Skeletal muscle cell (primary cell): ENCODE measurements at places on chromosomes 12 and 14.

- no peak for DNase-seq
Measured at GRCh38 chr14:69260190-69260860, 367 bp downstream of the GALNT16 start.

GRCh38 chr14:61662437-61663311 is 32.6 kb upstream of the HIF1A start:
- DNase-seq = no peak

DNA sequence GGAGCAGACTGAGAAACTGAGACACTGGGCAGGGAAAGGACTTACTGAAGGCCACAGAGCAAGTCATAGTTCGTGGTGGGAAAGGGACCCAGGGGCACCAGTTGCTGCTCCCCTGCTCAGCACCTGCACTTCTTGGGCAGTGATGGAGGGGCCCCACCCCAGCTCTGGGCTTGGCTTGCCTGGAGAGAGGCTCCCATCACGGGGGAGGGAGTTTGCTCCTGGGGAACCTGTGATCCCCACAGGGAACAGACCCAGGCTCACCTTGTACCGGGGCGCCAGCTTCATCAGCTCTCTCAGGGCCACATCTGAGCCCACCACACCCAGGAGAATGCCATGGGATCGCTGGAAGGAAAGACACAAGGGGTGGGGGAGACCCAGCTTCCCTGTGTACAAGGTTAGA is 39.8 kb downstream of the CACNA2D4 start:
- no peak for DNase-seq

- no peak for DNase-seq
Measured at GRCh38 chr14:63362389-63362819, 43.7 kb upstream of the GPHB5 start.

DNA sequence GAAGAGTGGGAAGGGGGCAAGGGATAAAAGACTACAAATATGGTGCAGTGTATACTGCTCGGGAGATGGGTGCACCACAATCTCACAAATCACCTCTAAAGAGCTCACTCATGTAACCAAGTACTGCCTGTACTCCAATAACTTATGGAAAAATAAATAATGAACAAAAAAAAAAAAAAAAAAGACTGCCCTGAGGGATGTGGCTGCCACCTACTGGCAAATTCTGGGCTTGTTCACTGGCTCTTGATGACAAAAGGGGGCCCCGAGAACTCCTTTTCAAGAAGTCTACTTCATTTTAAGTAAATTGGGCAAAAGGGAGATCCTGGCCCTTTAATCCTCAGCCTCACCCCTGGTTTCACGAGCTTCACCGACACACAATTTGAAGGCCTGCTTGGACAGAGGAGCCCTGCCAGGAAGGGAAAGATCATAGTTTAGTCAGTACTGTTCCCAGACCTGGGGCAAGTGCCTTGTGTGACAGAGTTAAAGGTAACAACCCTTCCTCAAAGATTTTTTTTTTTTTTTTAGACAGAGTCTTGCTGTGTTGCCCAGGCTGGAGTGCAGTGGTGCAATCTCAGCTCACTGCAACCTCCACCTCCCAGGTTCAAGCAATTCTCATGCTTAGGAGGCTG is 26.1 kb upstream of the STAC3 start:
- no peak for DNase-seq

DNA sequence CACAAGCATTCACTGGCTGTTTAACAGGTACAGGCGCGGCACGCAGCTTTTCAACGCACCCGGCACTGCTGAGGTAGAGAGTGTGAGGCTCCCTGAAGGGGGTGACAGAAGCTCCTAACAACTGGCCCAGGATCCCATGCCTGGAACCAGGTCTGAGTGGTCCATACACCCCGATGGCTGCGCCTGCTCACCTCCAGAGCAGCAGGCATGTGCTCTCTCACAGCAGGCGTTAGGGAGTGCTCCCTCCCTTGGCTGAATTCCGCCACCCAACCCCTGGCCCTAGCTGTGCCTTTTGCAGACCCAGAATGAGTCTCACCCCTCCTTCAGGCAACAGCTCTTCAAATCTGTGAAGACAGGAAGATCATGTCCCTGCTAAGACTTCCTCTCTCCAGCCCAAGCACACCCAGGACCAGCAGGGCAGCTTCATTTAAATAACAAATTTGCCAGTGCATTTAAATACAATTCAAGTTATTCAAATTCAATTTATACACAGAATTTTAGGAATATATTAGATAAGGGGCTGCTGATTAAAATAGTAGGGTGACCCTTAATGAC is 86.0 kb downstream of the SETD3 start:
- DNase-seq = no peak

DNA sequence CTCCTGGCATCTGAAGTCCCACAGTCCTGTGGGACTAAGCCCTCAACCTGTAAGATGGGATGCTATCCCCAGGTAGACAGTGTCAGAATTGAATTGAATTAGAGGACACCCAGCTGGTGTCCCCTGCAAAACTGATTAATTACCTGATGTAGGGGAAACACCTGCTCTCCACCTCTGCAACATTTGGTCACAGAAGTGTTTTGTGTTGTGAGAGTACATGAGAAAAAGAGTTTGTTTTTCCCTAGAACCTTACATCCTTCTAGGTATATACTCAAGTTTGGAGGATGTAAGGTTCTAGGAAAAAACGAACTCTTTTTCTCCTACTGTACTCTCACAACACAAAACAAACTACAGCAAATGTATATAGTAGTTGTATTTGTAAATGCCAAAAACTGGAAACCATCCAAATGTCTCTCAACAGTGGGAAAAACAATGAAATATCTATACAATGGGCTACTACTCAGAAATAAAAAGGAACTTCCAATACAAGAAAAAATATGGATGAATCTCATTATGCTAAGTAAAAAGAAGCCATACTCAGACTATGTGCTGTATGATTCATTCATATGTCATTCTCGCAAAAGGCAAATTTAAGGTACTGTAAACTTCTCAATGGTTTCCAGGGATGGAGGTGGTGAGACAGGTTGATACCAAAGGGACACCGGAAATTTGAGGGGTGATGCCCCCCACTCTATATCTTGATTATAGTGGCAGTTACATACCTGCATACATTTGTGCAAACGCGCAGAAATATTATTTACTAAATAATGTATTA is 160.7 kb downstream of the MED13L start:
- no peak for DNase-seq

DNA sequence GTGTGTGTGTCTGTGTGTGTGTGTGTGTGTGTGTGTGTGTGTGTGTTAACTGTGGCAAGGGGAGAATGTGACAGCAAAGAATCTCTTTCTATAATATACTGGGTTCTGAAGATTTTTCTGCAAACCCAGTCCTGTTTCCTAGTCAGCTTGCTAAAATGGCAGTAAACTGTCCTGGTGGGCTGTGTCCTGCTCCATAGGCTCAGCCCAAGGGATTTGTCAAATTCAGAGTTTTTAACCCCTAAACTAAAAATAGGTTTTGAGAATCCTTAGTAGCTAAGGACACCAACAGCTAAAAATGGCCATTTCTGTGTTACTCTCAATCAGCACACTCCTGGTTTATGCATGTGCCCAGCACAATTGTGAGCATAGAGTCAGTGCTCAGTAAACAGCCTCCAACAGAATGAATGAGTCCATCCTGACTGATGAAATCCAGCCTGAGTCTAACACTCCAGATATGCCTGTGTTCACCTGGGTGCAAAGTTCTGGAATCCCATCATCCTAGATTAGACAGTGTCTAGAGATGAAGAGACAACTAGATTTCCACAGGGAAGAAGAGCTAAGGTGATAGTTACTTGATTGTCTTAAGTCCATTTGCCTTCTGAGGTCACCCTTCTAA is 192.6 kb downstream of the TTC6 start:
- no peak for DNase-seq

GRCh38 chr14:63204407-63205043 is at the start of gene RHOJ:
Gene RHOJ, plus strand, starts transcription at chr14:63204443. Its CDS starts 427 bp downstream, at chr14:63204870.
- no peak for DNase-seq

DNA sequence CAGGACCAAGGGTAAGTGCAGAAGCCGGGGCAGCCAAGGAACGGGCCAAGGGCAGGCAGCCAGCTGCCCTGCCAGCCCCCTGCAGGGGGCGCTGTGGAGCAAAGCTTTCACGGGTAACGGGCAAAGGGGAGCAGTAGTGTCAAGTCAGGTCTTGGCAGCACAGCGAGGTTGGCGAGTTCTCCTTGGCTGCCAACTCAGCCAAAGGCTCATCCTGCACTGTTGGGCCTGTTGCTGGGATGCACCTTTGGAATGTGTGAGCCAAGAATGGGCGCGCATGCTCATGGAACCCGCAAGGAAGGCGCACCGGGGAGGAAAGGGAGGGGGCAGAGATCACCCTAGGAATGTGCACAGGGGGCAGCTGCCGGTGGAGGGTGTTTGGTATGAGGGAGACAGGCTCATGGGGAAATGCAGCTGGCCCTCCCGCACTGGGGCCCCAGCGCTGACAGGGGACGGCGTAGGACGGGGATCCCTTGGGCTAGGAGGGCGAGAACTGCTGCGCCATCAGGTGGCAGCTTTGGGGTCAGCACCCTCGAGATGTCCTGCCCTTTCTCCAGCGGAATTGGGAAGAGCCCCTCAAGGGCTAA is 138.0 kb downstream of the ASCL4 start:
- DNase-seq = no peak

GRCh38 chr12:54040648-54041047 is 7.8 kb downstream of the HOXC5 start:
- no peak for DNase-seq

- no peak for DNase-seq
Measured at GRCh38 chr12:110591451-110592051, 8.4 kb upstream of the PPTC7 start.

DNA sequence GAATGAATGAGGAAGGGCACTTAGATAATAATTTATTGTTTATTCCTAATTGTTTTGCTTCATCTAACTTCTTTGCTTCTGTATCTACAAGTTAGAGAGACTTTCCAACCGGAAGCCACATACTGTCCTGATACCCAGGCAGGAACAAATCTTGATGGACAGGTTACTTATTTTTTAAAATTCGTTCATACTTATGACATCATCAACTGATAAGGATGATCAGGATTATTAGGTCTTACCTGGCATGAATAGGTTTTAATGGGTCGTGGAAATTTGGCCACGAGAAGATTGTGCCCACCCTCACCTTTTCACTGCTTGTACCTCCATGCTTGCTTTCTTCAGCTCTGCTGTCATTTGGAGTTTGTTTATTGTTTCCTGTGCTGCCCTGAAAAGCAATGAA is 39.3 kb downstream of the SNRPF start:
- no peak for DNase-seq

DNA sequence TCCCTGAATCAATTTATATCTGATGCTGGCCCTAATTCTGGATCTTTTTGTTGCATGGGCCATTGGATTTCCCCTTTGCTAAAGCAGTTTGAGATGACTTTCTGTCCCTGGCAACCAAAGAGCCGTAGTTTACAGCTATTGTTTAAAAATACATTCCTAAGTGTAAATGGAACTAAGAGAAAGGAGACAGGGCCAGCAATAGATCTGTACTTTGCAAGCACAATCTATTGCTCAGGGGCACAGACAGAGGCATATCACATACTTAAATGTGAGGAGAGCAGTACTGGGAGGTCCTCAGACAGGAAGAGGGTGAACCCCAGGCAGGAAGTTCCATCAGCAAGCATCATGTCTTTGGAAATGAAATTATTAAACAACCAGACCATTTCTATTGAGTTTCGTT is 126.6 kb downstream of the ZFP36L1 start:
- no peak for DNase-seq

- no peak for DNase-seq
Measured at GRCh38 chr14:68297876-68298468, 478.4 kb downstream of the RAD51B start.
